ENCODE measurements at places on chromosomes 5 and 9.

DNA sequence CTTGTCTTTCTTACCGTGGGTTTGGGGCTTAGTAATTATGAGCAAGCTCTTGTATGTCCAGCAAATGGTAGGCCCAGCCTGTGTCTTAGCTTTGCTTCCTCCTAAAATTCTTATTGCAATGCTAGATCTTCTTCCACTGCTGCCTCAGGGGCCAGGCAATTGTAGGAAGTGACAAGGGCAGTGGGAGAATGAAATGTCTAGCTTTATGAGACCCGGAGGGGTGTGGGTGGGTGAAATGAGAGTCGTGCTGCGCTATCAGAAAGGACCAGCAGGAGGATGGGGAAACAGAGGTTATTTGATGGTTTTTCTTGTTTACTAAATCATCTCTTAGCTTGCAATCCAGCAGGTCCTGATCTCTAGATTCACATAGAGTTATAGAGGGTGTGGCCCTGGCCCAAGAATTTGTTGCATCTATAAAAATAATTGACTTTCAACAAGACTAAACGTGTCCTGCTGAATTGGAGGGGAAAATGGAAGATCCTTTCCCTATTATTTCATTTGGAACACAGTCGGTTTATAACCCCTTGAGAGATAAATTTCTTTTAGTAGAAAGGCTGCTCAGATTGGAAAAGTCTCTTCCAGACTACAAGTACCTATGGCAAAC, 43.7 kb downstream of the ZNF366 start:
- DNase-seq, result no peak

GRCh38 chr5:42109006-42109572, 184.0 kb downstream of the FBXO4 start:
- DNase-seq, result no peak

DNA sequence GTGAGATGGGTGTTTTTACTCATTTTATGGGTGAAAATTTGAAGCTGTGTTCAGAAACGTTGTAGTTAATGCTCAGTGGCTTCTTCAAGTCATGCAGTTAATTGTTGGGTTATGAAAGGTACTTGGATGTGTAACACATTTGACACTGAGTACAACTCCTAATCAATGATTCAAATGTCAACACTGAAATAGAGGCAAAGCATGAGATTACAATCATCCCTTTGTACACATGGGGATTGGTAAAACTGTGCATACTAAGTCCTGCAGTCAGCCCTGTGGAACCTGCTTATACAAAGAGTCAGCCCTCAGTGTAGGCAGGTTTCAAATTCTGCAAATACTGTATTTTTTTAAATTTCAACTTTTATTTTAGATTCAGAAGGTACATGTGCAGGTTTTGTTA, 3.3 kb downstream of the ABLIM3 start:
- no peak for DNase-seq

GRCh38 chr5:112339761-112340160, 79.3 kb downstream of the EPB41L4A start:
- no peak for DNase-seq

GRCh38 chr9:90802386-90802985, 867 bp downstream of the SYK start:
- DNase-seq, result no peak

- no peak for DNase-seq
These were observed 17.2 kb downstream of the CENPP start for GRCh38 chr9:92342825-92343488.

DNA sequence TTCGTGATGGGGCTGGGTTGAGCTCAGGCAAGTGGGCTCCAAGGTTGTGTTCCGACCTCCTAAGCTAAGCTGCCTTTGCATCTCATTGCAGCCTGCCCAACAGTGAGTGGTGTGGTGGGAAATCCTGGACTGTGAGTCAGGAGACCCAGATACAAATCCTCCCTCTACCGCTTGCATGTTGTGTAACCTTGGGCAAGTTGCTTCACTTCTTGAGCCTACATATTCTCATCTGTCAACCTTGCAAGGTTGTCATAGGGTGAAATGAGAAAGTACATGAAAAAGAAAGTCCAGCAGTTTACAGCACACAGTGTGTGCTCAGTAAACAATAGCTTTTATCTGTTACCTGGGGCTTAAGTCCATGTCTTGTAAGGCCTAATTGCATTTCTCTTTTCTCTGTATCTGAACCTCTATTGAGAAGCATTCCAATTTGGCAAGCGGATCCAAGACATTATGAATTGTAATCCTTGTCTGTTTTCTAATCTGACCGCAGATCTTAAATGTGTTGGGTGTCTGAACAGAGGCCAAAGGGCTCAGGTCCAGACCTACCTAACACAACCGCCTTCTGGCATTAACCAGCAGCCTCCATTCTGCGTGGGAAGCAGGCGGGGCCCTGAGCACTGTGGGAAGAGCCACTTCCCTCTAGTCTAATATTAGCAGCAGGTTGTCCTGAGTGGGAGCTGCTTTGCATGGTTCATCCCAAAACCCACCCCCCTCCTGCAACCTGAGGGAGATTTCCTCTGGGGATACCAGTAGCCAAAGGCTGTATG, 1.8 kb upstream of the GALNT12 start:
- no peak for DNase-seq

DNA sequence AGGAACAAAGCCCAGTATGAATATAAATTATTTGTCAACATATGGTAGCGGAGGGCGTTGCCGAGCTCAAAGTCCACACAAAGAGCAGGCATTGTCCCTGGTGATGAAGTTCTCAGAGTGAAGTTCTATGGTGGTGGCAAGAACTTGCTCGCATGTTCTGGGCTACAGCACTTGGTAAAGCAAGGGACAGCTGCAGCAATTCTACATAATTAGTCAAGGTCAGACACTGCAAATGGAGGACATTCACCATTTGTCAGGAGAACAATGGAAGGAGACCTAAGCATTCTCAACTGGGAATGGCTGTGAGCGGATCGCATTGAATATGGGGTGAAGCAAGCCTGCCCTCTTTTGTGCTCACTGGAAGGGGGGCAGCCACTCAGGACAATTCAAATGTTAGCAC, 503.8 kb upstream of the ADAMTS16 start:
- DNase-seq, result no peak

- no peak for DNase-seq
These were observed 95.3 kb downstream of the TTLL11 start for GRCh38 chr9:121997791-121998190.

DNA sequence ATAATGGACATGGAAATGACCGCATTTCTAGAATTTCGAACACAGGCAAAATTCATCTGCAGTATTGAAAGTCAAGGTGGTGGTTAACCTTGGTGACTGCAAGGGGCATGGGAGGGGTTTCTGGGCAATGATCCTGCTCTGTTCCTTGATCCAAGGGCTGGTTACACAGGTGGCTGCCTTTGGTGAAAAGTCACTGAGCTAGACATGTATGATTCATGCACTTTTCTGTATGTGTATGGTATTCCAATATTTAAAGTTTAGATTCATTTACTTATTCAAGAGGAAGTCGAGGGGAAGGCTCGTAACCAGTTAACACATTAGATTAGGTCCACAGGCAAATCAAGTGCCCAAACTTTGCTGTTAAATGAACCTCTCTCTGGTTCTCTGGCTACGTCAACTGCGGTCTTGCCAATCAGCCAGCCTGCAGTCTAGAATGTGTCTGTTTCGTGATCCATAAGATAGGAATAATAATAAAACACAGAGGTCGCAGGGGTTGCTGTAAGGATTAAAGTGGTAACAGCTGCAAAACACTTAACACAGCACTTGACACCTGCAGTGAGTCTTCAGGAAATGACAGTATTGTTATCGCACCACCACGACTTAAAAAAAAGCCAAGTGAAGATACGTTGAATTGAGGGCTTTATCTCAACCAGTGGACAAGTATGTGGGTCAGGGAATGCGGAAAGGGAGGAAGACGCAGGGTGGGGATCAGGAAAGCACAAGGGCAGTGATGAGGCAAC, 92.5 kb downstream of the TLE1 start:
- no peak for DNase-seq

- DNase-seq, result no peak
These were observed 35.9 kb upstream of the TNFAIP8 start for GRCh38 chr5:119319890-119320289.
